ENCODE measurements at places on chromosomes 3 and 15.

DNA sequence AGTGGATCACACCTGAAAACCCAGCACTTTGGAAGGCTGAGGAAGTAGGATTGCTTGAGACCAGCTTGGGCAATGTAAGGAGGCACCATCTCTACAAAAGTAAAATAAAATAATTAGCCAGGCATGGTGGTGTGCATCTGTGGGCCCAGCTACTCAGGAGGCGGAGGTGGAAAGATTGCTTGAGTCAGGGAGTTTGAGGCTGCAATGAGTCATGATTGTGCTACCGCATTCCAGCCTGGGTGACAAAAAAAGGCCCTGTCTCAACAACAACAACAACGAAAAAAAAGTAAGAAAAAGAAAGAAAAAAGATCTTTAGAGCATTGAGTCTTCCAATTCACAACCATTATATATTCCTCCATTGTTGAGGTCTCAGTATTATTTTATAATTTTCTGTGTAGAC, 192.4 kb upstream of the DPH6 start:
- DNase-seq, result no peak

GRCh38 chr3:64046996-64047594, 23.8 kb upstream of the PSMD6 start:
- no peak for DNase-seq

DNA sequence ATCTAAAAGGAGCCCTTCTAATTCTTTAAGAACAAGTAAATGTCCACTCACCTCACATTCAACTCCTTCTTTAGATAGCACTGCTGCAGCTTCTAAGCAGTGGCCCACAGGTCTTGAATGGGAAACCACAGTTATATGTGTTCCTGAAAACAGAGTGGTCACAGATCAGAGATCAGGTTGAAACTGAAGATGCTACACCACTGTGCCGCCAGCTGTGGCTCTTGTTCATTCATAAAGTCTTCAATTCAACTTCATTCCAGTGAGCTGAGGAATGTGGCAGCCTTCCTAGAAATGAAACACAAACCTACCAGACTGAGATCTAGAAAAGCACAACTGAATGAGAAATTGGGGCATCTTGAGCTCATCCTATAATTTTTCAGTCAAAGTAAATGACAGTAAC, 4.0 kb downstream of the PDHB start:
- no peak for DNase-seq

GRCh38 chr15:89898614-89899294, 5.0 kb upstream of the AP3S2 start:
- no peak for DNase-seq

DNA sequence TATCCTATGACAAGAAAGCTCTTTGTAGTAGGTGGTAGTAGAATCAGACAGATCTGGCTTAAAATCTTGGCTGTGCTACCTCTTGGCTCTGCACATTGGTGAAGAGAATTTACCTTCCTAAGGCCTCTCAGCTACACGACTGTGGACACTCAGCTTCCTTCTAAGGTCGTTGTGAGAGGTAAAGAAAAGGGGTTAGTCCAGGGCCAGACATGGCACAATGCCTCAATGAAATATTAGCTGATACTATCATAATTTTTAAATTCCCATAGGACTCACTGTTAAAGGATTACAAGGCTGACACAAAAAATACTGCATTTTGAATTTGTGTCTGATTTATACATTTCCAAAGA, 80.4 kb downstream of the IGF1R start:
- no peak for DNase-seq

DNA sequence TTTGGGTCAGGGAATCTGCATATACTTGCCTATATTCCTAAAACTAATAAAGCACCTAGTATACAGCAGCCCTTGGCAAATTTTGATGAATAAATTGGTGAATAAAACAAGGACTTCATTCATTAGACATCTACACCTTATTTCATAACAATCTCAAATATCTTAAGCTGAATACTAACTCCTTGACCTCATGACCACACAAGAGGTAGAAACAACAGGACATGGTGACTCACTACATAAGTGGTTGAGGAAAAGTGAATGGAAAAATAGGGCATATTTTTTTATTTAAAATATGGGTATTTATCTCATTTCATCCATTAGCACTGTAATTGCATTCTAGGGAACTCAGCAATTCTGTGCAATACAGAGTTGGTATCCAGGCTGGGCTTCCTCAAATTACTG, 7.8 kb upstream of the STAC start:
- DNase-seq, result no peak

GRCh38 chr3:175297216-175297615, 438.1 kb downstream of the NAALADL2 start:
- DNase-seq, result no peak

GRCh38 chr15:81908111-81908510, 137.7 kb downstream of the MEX3B start:
- DNase-seq, result no peak

DNA sequence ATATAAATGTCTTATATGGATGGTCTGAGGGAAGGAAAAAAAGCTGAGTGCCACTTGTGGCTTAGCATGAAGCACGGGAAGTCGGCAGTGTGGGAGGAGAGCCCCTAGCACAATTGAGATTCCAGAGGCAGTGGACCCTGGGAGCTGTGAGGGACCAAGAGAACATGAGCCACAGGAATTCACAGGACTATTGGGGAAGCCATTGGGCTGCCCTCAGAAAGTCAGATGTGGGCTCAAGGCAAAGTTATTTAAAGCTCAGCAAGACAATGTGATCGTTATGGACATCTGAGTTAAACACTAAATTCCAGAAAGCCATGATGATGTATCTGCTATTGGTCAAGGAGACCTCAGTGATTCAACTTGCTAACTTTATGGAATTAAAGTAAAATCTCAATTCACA, 380.8 kb upstream of the IL12A start:
- DNase-seq, result no peak

DNA sequence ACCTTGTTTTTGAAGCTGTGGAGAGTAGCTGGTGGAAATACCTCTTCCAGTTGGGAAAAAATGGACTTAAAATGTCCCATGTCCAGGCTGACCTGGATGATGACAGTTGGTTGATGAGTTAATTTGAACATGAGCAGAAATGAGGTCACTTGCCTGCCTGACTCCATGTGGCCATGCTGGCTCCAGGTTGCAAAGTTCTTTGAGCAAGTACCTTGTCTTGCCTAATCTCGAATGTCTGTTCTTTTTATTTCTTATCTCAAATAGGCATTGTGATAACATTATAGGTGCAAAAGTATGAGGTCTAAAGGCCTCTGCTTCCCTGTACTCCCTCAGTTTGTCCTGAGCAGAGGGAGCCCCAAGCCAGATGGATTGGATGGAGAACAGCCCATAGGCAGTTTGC, 9.0 kb downstream of the MAPKBP1 start:
- DNase-seq, result no peak

DNA sequence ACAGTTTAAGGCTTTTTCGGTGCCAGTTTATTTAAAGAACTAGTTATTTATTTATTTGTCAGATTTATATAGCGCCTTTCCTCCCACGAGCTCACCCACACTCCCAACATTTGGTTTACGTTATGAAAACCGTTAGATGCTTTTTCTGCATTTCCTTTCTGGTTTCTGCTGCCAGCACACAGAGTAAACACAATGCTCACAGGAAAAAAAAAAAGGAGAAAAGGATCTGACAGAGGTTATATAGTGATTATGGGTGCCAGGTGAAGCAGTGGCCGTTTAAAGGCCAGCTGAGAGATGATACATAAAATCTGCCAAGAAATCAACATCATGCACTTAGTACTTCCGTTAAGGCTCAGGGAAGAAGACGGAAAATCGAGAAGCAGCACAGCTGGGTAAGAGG, 37.9 kb downstream of the ETV5 start:
- DNase-seq, result no peak

DNA sequence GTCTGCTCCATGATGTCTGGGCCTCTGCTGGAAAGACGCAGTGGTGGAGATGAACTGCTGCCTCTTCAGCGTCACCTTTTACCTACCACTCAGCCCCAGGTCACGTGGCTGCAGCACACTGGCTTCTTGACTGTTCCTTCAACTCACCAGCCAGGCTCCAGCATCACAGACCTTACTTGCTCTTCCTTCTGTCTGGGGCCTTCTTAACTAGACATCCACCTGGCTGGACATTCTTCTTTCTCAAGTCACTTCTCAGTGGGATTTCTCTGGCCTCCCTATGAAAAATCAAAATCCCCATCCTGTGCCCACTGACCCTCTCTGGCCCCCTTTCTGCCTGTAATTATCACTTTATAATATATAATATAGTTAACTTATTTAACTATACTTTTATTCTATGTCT, 29.7 kb upstream of the NSMCE3 start:
- DNase-seq, result no peak
